Stimulated activated naive CD4-positive, alpha-beta T cell (primary cell): ENCODE measurements at places on chromosomes 5 and 9.

- DNase-seq, result no peak
Measured at GRCh38 chr5:2634399-2635176, 116.9 kb downstream of the IRX2 start.

GRCh38 chr9:127360829-127361228, 36.1 kb upstream of the SLC2A8 start:
- DNase-seq, result no peak

DNA sequence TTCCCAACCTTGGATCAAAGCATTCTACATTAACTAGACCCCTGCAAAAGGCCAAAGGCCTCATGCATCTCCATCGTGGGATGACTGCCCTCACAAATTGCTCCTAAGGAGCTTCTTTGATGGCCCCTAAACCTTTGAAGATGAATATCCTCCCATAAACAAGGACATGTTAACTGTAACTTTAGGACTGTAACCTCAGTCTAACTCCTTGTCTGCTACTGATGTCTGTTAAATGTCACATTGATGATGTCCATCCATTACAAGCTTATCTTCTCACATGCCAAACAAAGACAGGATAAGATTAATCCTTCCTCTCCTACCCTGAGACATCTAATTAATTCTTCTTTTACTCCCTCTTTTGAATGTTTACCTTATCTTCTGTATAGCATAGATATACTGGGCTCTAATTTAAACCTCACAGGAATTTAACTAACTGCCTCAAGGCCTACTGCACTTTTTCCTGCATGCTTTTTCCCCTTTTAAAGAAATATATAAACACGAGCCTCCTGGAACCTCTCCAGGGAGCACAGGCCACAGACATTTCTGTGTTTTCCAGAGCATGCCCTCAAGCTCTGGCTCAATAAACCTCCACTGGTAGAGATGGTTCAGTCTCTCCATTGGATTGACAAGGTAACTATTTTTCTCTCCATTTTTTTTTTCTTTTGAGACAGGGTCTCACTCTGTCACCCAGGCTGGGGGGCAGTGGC, 90.6 kb upstream of the SLC25A48 start:
- no peak for DNase-seq

GRCh38 chr5:58066557-58066956, 393.3 kb downstream of the PLK2 start:
- no peak for DNase-seq

DNA sequence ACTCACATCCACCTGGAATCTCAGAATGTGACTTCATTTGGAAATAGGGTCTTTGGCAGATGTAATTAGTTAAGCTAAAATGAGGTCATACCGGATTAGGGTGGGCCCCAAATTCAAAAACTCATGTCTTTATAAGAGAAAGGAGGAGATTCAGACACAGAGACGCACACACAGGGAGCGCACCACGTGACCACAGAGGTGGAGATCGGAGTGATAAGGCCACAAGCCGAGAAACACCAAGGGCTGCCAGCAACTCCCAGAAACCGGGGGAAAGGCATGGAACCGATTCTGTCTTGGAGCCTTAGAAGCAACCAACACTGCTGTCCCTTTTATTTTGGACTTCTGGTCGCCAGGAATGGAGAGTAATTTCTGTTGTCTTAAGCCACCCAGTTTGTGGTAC, 31.8 kb upstream of the LMX1B start:
- DNase-seq, result no peak

DNA sequence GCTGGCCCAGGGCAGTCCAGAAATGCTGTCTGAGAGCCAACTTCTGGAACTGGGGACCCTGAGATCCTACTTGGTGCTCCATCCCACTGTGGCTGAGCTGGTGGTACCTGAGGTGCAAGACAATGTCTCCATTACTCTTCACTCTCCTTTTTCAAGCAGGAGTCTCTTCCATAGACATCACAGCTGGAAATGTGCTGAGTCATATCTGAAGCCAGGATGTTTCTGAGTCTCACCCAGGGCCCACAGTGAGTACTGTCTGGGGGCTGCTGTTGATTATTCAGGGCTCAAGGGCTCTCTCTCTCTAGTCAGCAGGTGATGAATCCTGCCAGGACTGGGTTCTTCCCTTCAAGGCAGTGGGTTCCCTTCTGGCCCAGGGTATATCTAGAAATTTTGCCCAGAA, 145.2 kb upstream of the TAS2R1 start:
- DNase-seq, result no peak
